GM06990 (cell line): ENCODE measurements at places on chromosomes 4 and X.

GRCh38 chr4:21688596-21689265, 259.8 kb downstream of the KCNIP4 start:
- DNase-seq = no peak

GRCh38 chr4:98482847-98483806, 175.3 kb downstream of the TSPAN5 start:
- DNase-seq = peak; percentile 57

DNA sequence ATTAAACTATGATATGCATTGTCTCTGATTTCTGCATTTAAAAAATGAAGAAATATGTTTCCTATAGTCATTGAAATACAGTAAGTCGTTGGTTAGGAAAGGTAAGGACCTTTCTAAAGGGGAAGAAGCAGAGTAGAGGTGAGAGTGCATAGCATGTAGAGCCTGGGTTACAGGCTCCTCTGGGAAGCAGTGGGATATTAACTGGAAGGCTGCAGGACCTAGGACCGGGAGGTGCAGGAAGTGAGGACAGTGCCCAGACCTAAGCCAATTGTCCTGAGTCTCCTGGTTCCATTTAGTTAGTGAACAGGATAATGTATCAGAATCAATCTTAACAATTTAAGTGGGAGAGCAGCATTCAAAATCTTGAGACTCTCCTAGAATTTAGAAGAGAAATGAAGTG, 237.1 kb upstream of the NUDT6 start:
- no peak for DNase-seq

DNA sequence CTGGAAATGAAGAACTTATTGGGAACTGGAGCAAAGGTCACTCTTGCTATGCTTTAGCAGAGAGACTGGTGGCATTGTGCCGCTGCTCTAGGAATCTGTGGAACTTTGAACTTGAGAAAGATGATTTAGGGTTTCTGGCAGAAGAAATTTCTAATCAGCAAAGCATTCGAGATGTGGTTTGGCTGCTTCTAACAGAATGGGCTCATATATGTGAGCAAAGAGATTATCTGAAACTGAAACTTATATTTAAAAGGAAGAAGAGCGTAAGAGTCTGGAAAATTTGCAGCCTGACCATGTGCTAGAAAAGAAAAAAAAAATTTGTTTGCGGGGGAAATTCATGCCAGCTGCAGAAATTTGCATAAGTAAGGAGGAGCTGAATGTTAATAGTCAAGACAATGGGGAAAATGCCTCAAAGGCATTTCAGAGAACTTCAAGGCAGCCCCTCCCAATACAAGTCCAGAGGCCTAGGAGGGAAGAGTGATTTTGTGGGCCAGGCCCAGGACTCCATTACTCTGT, 35.9 kb upstream of the PAPSS1 start:
- DNase-seq = no peak

GRCh38 chr4:154390324-154390723, 101.3 kb downstream of the DCHS2 start:
- no peak for DNase-seq

DNA sequence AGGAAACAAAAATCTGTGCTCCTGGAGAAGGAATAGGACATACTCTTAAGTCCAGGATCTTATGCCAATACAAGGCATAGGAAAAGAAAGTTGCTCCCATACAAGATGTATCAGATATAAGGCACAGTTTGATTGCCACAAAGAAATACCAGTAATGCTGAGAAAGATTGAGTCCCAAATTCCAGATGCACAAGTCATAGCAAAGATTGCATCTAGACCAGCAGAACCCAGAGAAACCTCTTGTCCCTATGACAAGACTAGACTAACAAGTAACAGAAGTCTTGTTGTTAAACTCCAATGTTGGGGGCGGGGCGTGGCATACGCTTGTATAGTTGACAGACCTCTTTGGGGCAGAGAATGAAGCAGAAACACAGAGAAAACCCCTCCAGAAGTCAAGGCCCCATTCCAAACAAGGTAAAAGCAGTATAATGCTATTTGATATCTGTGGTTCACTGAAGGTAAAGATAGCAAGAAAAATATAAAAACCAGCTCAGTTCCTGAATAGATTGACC, 671.5 kb upstream of the GRIA3 start:
- DNase-seq = no peak

DNA sequence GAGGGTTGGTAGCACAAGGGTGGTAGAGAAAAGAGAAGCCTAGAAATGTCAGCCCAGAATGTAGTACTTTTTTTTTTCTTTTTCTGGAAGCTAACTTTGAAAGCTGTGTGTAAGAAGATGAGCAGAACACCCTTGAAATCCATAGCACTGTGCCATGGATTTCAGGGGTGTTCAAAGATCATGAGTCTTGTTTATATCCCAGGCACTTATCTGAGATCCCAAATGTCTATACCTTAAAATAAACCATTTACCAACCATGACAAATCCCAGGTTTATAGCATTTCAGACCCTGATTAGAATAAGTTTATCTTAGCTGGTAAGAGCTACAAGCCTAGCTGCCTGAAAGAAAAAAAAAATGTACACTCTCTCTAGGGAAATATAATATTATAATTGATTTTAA, 389.9 kb upstream of the ANXA10 start:
- no peak for DNase-seq

GRCh38 chrX:19680580-19680979, 165.3 kb upstream of the MAP3K15 start:
- DNase-seq = no peak

DNA sequence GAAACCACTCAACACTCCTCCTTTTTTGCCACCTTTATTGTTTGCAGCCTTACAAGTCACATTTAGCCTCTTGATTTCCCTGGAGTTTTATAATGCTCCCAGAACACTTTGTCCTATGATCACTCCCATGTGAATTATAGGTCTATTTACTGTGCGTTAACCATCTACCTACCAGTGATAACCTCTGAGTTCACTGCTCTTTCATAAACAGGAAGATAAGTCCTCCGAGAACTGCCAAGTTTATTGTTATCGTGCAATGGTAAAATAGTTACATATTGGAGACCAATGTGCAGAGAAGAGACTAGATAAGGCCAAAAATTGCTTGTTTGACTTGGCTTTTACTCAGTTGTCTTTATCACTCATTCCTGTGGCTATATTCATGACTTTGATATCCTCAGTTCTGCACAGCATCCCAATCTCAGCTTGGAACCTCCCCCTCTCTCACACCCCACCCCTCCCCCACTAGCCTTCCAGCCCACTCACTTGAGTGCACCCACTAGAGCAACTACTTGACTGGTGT, 12.9 kb upstream of the NUDT9 start:
- DNase-seq = no peak

DNA sequence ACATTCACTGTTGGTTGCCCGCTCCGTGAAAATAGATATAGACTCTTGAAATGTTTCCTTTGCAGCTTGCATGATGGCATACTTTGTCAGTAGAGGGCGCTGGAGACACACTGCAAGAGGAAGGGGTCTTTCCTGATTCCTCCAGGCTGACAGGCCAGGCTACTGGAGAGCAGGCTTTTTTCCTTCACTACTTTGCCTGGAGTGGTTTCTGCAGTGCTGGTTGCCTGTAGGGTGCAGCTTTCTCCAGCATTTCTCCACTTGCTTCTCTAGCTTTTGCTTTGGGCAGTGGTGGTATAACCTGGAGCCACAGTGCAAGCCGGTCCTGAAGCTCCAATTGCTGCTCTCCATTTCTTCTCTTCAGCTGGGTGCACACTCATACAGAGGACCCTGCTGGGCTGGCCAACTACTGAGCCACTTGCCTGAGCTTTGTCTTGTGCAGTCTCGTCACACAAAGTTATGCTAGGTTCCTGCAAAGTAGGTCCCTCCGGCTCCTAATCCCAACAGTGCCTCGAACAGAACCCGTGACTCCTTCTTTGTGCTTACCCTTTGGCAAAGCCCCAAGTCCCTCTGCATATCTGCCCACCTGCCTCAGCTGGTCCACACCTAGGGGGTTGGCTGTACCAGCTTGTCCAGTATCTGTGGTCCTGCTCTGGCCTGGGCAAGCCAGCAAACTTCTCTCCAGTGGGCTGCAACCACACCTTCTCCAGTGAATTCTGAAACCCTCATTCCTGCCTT, 46.3 kb downstream of the RASSF6 start:
- peak; percentile 43 for DNase-seq

DNA sequence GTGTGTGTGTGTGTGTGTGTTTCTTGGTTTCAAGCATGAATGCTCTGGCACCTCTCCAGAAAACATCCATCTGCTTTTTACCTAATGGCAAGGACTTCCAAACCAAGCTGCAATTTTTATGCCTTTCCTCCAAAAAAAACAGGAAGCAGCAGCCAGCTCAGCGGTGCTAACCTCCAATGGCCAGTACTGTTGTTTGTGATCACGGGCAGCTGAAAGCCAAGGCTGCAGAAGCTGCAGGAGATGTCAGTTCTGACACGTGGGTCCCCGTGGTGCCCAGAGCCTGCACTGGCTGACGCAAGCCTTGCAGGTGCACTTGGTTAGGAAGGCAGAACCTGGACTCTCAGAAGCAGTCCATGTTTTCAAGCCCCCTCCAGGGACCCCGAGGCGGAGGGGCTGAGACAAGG, 313.6 kb upstream of the DDX53 start:
- DNase-seq = no peak

DNA sequence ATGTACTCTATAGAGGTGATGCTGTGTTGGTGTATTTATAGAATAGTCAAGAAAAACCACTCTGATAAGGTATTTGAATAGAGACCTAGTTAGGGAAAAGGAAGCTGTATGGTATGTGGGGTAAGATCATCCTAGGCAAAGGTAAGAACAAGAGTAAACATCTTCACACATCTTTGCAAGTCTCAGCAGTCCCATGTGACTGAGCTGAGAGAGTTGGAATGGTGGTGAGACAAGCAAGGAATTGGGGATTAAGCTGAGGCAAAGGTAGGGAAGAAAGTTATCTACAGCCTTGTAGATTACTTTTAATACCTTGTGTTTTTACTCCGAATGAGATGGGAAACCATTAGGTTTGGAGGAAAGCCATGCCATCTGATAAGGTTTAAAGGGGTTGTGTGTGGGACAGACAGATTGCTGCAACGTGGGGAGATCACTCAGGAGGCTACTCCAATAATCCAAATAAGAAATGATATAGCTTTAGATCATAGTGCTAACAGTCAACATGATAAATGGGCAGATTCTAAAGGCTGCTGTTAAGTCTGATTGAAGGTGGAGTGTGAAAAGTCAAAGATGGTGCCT, 31.7 kb upstream of the MANBA start:
- no peak for DNase-seq

GRCh38 chr4:42284030-42284429, 113.3 kb upstream of the SHISA3 start:
- no peak for DNase-seq

DNA sequence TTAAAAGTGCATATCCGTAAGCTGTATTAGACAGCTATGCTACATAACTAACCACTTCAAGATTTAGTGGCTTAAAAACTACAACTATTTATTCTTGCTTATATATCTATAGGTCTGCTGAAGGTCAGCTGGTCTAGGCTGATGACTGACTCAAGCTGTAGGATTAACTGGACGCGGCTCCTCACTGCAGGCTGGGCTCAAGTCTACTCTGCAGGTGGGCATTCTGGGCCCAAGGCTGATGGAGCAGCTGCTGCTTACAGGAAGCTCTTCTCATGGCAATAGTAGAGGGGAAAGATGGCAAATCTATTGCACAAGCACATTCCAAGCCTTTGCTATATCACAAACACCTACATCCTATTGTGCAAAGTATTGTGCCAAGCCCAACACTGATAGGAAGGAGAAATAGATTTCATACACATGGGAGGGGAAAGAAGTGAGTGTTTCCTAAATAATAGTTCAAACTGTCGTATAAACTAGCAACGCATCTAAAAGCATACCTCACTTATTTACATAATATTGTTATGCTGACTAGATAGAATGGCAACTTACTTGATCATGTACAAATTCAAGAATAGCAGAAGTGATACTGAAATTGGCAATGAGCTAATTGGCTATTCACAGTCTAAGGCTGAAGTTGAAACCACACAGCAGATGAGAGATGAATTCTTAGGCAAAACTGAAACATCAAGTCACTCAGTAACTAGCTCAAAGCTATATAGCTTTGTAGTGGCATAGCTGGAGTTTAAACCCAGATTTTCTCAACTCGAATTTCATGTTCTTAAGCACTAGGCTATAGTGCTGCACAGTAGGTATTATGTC, 263.8 kb downstream of the NKX6-1 start:
- DNase-seq = peak; percentile 62

DNA sequence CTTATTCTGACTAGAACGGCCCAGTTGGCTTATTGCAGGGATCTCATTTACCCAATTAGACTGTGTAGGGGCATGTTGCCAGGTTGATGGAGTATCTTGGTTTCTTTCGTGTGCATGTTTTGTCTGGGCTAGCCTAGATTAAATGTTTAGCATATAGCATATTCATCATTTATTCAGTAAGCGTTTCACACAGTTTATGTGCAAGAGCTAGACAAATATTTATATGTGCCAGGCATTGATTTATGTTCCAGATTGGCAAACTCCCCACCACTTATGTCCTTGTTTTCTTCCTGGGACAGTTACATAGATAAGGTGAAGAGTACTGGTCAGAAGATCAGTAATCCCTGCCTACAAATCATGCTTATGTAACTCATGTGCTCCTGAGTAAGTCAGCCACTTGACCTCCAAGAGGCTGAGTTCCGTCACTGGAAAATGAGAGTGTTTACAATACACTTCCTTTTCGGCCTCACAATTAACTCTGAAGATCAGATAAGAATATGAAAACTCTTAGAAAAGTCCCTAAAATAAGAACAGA, 57.2 kb downstream of the RUFY3 start:
- DNase-seq = no peak

- DNase-seq = peak; percentile 13
These were observed 98.1 kb upstream of the OTUD4 start for GRCh38 chr4:145278341-145279121.

DNA sequence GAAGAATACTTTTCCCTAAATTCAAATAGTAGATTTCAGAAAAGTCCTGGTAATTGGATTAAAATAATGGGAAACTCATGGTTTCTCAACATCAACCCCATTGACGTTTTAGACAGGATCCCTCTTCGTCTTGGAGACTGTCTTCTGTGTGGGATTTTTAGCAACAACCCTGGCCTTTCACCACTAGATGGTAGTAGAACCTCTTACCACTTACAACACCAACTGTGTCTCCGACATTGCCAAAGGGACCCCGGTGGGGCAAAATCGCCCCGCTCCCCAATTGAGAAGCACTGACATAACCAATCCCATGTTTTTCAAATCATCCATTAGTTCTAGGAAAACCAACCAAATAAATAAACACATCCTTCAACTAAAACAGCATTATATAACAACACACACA, 16.9 kb upstream of the ANOS1 start:
- DNase-seq = no peak

DNA sequence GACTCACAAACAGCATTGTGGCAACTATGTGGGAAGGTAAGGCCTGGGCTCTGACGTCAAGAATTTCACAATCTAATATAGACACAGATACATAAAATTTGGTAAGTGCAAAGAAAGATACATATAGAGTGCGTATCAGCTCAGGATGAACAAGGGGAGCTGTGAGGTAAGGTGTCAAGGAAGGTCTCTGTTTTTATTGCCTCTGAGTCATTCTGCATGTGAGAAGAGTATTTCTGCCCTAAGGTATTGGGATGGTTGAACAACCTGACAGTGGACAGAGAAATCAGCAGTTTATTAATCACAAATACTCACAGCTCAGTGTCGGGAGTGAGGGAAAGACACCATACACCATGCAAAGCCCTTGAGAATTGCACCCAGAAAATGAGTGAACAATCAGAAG, 89.8 kb downstream of the COMMD8 start:
- DNase-seq = no peak
